SJCRH30 (cell line): ENCODE measurements at places on chromosomes 2 and 18. TPM values are rescaled to one million over a fixed set of nuclear protein-coding genes. Genes with fewer than 3 reads are reported as not detected.
A peak's percentile ranks its signal among the peaks of the same experiment; 100 is the strongest.

CHST9 gene
- 9.2 and 10.7 TPM in 2 replicates for total RNA-seq

UCN gene
- 0.32 and 1.6 TPM in 2 replicates for total RNA-seq

RASGRP3 gene
- total RNA-seq, result 2.0 and 2.8 TPM in 2 replicates

- no peaks in the 10 kb centered on the region for H3K36me3 ChIP-seq
- no peaks in the 10 kb centered on the region for H3K4me1 ChIP-seq
- H3K27ac ChIP-seq, result no peak overlapping the region
- DNase-seq, result no peak
- H3K4me3 ChIP-seq, result no peak overlapping the region
Measured at GRCh38 chr2:132824716-132825115, 154.7 kb upstream of the LYPD1 start.

DNA sequence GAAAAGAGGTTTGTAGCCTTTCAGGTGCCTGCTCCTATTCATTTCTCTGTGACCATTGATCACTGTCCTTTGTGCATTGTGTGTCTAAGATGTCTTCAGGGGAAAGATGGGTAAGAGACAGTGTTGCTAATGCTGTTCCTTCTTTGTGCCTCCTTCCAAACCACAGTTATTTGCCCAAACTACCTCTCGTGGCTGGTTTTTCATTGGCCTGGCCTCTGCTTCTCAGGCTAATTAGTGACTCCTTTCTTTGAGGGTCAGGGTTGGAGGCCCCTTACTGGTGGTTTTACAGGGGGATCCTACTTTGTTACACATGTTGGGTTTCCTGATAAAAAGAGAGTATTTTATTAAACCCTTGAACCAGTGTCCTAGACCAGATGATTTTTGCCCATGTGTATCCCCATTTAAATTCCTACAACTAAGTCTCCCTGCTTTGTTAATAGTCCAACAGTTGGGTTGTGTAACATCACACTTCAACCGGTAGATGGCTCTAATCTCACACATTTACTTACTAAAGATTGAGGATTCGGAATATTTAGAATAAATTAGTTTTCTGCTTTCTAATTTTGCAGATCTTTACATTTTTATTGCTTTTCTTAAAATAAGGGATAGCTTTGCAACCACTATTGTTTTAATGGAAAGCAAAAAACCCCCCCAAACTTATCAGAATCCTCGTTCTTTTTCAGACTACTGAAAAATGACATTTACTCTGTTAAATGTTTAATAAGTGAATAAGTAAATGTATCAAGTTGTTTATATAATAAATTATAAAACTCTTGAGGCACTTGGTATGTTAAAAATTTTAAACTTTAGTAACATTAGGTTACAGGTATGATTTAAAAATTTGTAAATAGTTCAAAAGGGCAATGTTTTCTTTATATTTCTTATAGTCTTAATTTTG, 2.4 kb downstream of the MARS2 start:
- H3K4me1 ChIP-seq, result peaks cover 8% of the 10 kb centered on the region; the same call in 1 of the 2 replicates
- no peak overlapping the region for H3K27ac ChIP-seq
- H3K36me3 ChIP-seq, result no peaks in the 10 kb centered on the region
- H3K4me3 ChIP-seq, result peak overlapping the region; percentile 78
- no peaks in the 10 kb centered on the region for H3K27me3 ChIP-seq
- DNase-seq, result no peak

DNA sequence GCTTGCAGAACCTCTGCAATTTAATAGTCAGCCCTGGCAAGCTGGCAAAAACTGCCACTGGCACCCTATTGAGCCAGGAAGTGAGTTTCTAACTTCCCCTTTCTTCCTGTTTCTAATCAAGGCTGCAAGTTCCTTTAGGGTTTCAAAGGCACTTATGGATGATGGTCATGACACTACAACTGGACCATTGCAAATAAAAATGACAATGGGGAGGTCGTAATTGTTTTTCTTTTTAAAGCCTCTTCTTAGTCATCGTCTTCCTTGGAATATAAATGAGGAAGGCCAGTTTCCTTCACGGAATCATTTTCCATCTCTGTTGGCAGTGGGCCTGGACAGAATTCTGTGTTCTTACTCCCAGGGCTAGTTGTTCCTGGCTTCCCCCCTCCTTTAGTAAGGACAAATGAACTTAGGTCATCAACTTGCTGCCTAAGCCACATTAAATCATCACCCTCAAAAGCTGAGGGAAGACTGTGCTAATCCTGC, 35.8 kb downstream of the SH3RF3 start:
- no peaks in the 10 kb centered on the region for H3K27me3 ChIP-seq
- no peak overlapping the region for H3K27ac ChIP-seq
- H3K36me3 ChIP-seq, result no peaks in the 10 kb centered on the region
- no peak for DNase-seq
- H3K4me1 ChIP-seq, result no peaks in the 10 kb centered on the region
